ENCODE measurements at places on chromosomes 13 and 19.

GRCh38 chr19:4380254-4380727 lies 20.1 kb downstream of the SH3GL1 start:
- DNase-seq = no peak

GRCh38 chr19:33440241-33440640 lies 66.7 kb downstream of the CEBPG start:
- no peak for DNase-seq

DNA sequence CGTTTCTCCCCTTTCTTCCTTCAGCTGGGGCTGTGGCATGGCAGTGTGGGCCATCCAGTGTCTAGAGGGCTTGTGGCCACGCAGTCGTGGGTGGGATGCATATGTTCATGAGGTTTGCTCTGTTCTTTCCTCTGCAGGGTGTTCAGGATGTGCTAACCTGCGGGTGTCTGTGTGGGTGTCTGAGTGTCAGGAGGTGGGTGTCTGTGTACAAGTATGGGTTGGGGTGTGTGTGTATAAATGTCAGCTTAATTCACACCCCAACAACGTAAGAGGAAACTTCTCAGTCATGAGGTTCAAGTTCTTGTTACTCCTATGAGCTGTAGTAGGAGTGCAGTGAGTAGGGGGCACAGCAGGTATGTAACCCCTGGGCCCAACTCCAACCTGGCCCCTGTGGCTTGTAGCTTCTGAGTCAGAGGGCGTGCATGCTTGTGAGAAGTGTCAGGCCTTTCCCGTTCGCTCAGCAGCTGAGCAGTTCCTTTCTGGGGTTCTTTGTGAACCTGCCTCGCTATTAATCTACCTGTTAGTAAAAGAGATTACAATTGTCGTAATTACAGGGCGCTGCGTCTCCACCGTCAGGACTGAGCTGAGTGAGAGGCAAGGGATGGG lies 49.1 kb downstream of the NFIX start:
- no peak for DNase-seq

- DNase-seq = no peak
Observed at GRCh38 chr19:1394252-1395193, 6.8 kb downstream of the GAMT start.

- DNase-seq = no peak
Observed at GRCh38 chr13:113947311-113948033, 26.4 kb downstream of the C13orf46 start.

- no peak for DNase-seq
Observed at GRCh38 chr13:109331898-109332297, 454.5 kb downstream of the IRS2 start.

- no peak for DNase-seq
Observed at GRCh38 chr19:21028969-21029268, 8.5 kb downstream of the ZNF430 start.

- DNase-seq = no peak
Observed at GRCh38 chr19:40261631-40262030, 23.5 kb downstream of the AKT2 start.

GRCh38 chr19:6707011-6707657 lies 13.3 kb downstream of the C3 start:
- DNase-seq = no peak

GRCh38 chr13:43961909-43962308 lies 82.2 kb downstream of the LACC1 start:
- DNase-seq = no peak

DNA sequence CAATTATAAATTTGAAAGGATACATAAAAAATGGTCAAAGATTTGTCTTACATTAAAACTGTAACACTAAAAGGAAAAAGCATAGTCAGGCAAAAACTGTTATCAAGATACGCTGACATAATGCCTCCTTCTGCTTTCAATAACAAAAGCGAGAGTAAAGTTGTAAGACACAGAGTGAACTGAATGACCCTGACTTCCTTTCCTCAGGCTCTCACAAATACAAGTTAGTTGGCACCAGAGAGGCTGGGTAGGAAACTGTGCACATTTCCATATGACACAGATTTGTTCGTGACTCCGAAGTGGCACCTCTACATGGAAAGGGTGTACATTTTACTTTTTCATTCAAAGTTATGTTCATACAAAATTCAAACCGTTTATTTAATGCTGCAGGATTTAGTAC lies 15.4 kb downstream of the FGF14 start:
- DNase-seq = no peak

GRCh38 chr19:55131421-55131820 lies 14.0 kb upstream of the PPP1R12C start:
- no peak for DNase-seq

DNA sequence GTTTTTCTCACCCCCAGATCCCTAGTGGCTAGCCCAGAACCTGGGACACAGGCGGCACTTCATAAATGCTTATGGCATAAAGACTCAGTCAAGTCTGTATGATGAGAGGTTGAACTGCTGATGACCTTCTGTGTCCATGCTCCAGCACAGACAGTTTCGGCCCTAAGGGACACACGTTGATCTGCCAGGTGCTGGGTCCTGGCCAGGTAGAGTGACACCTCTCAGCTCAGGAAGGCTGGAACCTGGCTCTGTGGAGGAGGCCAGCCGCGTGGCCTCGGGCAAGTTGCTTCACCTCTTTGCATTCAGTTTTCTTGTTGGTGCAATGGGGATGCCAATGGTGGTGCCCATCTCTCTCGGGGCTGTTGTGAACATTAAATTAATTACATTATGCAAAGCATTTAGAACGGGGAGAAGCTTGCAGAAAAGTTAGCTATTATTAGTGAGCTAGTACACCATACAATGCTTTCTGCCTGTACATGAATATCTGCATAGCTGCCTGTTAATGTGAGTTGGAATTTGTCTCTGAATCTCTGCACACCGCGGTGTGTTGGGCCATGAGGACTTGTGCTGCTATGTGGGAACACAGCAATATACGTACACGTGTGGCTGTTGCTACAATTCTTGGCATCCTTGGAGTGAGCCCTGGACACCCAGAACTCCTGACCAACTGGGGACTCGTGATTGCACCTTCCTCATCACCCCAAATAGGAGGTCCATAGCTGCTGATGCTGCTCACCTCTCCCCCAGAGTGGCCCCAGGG lies 8.4 kb downstream of the GADD45B start:
- no peak for DNase-seq

- no peak for DNase-seq
Observed at GRCh38 chr13:109779074-109779473, 7.3 kb downstream of the IRS2 start.

DNA sequence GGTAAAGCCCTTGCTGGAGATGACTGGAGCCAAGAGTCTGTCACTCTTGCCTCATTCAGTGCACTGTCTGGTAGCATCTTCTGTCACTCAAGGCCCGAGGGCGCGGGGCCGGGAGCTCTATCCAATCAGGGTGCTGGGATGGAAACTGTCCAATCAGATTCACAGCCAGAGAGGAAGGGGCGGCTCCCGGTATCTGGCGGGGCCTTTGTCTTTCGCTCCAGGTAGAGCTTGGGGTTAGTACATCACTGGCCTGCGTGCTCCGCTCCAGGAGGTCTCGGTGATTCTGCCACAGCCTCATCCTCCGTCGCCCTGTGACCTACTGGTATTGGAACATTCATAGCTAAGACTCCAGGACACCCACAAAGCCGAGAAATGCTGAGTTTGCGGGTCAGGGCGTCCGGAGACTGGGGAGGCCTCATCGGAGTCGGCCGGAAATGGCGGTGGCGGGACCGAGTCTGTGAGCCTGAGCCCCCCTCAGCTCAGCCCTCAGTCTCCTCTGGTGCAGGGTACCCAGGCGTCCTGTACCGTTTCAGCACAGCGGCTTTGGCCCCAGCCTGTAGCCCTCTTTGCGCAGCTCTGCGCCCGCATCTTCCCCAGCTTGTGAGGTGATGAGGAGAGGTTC lies 20.6 kb upstream of the ZNF430 start:
- DNase-seq = peak; percentile 92

GRCh38 chr13:32191452-32191998 lies 123.6 kb downstream of the ZAR1L start:
- no peak for DNase-seq

GRCh38 chr19:13689085-13689484 lies 75.2 kb upstream of the MRI1 start:
- no peak for DNase-seq

DNA sequence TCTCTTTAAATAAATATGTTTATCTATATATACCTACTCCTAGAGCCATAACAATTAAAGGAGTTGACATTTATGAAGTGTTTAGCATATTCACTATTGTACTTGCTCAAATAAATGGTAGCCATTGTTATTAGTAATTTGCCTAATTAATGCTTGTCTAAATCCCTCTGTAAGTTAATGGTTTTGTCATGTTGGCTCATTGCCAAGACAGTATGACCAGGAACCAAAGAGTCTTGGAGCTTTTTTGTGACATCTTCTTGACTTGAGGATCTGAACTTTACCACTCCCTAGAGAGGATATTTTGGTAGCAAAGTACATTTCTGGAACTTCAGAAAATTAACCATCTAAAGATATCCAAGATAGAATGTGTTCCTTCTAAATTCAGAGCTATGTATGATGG lies 15.5 kb downstream of the FRY start:
- no peak for DNase-seq

- no peak for DNase-seq
Observed at GRCh38 chr13:52896827-52897659, 48.6 kb upstream of the PCDH8 start.

DNA sequence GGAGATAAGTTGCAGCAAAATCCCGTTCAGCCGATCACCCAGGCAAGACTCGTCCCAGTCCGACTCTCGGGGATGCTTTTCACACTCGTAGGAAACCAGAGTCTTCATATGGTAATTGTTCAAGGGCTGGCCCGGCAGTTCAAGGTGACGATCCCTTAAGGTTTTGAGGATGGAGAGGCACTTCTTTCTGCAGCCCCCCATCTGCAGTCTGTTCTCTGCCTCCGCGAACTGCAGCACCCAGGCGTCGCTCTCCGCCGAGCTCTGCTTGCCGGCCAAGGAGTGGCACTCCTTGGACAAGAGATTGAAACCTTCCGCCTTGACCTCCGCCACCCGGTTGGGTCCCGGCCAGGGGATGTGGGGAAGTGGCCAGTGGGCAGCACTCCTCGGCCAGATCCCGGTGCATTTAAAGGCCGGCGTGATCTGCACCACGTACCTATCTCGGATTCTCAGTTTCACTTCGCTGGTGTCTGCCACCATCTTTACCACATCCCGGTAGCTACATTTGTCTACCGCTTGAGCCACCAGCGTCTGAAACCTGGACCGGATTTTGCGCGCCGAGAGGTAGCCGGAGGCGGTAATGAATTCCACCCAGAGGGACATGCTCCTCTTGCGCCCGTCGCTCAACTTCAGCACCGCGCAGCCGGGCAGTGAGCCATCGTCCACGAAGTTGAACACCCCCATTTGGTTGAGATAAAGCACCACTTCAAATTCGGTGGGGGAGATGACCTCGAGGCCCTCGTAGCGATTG lies 1.1 kb downstream of the MAB21L1 start:
- no peak for DNase-seq

DNA sequence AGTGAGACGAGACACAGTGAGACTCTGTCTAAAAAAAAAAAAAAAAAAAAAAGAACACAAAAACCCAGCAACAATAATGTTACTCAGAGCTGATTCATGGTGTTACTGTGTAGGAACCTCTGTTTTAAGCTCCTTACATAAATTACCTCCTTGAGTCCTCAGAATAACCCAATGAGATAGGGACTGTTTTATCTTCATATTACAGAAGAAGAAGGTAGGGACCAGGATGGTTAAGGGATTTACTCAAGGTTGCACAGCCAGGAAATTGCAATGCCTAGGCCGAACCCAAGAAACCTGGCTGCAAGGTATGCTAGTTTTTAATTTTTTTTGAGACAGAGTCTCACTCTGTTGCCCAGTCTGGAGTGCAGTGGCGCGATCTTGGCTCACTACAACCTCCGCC lies 1.5 kb upstream of the DAND5 start:
- DNase-seq = no peak

- DNase-seq = no peak
Observed at GRCh38 chr13:80362481-80362880, 21.6 kb upstream of the SPRY2 start.

- DNase-seq = no peak
Observed at GRCh38 chr19:35211545-35212230, 16.9 kb downstream of the FAM187B start.

GRCh38 chr13:86585835-86586234 lies 786.6 kb upstream of the SLITRK6 start:
- no peak for DNase-seq

- DNase-seq = no peak
Observed at GRCh38 chr13:53683608-53684007, 655.0 kb downstream of the OLFM4 start.

DNA sequence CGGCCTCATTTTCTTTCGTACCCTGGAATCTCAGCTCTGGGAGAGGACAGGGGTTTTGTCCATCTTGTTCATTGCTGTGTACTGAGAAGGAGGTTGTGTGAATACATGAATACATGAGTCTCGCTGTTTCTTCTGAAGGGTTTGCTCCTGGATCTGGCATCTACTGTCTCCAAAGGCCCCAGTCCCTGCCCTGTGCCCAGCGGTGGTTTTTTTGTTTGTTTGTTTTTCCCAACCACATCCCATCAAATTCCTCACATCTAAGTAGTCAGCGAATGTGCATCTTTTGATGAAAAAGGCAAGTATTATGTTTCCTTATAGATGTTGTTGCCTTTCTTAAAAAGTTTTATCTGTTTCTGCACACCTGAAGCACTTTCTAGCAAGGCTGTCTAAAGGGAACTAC lies 12.5 kb downstream of the DCAF15 start:
- DNase-seq = no peak
